GM20000 (cell line): ENCODE measurements at places on chromosomes 4 and X.

- no peak for DNase-seq
Observed at GRCh38 chr4:121016611-121017010, 55.7 kb downstream of the NDNF start.

- no peak for DNase-seq
Observed at GRCh38 chrX:44889824-44890223, 16.8 kb downstream of the KDM6A start.

DNA sequence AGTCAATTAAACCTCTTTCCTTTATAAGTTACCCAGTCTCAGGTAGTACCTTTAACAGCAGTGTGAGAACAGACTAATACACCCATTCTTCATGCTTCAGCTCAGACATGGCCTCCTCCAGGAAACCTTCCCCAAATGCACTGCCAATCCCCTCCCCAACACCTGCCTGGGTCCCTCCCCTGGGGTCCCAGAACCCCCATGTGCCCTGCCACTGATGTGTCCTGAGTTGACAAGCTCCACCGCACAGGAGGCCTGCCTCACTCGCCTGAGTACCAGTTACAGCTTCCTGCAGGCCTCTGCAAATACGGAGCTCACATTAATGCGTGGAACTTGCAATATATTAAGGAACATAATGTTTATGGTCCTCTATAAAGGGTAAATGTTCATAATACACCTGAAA lies 34.9 kb upstream of the CRMP1 start:
- no peak for DNase-seq

GRCh38 chr4:183757060-183757459 lies 98.0 kb downstream of the TRAPPC11 start:
- no peak for DNase-seq
